ACHN (cell line): ENCODE measurements at places on chromosomes 11 and 22.

DNA sequence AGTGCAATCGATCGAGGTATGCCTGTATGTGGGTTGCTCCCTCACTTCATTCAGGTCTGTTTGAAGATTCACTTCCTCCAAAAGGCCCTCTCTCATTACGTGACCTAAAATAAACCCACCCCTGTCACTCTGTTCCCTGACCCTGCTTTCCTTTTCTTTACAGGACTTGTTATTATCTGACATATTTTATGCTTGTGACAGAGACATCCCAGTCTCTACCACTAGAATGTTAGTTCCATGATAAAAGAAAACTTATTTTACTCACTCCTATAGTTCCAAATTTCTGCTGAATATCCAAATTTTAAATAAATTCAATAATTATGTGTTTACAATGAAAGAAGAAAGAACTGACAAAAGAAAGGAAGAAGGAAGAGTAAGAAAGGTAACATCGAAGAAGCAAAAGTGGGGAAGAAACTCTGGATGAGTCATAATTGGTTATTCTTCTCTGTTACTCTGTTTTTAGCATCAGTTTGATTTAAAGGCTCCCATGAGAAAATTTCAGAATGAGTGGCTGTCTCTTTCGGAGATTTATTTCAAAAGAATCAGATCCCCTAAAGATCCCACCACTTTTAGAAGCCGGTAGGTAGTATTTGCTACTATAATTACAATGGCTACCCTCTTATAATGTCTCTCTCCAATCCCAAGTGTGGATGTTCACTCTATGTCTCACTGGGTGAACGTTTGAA, 33.5 kb downstream of the ENTHD1 start:
- DNase-seq = no peak

GRCh38 chr22:26958378-26958777, 301.0 kb downstream of the MIAT start:
- peak; percentile 41 for DNase-seq

- no peak for DNase-seq
Measured at GRCh38 chr11:70877151-70877550, 375.2 kb downstream of the SHANK2 start.

DNA sequence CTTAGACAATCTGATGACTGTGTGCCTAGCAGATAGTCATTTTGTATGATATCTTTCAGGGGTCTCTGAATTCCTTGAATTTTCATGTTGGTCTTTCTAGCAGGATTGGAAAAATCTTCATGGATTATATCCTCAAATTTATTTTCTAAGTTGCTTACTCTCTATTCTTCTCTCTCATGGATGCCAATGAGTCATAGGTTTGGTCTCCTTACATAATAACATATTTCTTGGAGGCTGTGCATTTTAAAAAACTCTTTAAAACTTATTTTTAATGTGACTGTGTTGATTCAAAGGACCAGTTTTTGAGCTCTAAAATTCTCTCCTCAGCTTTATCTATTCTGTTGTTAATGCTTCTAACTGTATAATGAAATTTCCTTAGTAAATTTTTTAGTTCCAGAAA, 198.7 kb downstream of the AASDHPPT start:
- no peak for DNase-seq

DNA sequence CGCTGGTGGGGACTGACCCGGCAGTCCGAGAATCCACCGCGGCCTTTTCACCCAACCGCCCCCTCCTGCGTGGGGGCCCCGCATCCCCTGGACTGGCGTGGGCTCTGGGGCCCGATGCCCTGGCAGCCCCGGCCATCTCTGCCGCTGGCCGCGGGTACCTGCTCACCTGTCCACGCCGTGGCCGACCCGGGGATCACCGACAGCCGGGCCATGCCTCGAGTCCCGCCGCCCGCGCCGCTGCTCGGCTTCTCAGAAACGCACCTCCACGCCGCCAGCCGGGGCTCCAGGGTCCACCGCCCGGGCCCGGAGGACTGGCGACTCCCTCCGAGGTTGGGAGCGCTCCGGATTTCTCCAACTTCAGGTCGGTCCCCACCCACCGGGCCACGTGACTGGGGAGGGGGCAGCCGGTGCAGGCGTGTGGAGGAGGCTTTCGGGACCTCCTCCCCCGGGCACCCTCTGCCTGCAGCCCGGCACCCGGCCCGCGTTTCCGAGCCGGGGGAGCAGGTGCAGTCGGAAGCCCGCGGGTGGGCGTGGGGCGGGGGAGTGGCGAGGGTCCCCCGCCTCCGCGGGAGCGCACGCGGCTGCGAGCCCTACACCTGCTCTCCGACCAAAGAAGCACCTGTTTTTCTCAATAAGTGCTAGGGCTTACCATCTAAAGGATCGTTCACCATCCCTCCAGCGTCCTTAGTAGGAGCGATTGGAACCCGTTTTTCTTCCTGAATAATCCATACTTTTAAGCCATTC, 554 bp upstream of the NRIP3 start:
- DNase-seq = no peak

DNA sequence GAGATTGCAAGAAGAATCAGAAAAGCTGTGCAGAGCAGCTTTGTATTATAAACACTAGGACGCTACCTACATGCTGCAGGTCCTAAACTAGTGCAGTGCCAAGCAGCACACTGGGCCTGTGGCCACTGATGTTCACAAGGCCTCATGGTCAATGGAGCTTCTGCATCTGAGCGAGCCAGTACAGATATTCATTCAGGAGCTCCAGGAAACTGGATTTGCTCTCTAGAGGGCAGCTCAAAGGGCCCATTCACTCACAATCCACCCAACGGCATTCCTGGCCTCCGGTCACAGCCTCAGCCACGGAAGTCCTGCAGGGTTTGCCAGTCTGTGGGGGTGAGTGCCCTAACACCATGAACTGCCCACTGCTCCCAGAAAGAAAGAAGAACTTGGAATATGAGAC, 5.8 kb upstream of the TBC1D10A start:
- DNase-seq = no peak

GRCh38 chr11:27116684-27117083, 76.1 kb downstream of the BBOX1 start:
- no peak for DNase-seq

GRCh38 chr11:57228600-57228999, 8.4 kb downstream of the APLNR start:
- no peak for DNase-seq

DNA sequence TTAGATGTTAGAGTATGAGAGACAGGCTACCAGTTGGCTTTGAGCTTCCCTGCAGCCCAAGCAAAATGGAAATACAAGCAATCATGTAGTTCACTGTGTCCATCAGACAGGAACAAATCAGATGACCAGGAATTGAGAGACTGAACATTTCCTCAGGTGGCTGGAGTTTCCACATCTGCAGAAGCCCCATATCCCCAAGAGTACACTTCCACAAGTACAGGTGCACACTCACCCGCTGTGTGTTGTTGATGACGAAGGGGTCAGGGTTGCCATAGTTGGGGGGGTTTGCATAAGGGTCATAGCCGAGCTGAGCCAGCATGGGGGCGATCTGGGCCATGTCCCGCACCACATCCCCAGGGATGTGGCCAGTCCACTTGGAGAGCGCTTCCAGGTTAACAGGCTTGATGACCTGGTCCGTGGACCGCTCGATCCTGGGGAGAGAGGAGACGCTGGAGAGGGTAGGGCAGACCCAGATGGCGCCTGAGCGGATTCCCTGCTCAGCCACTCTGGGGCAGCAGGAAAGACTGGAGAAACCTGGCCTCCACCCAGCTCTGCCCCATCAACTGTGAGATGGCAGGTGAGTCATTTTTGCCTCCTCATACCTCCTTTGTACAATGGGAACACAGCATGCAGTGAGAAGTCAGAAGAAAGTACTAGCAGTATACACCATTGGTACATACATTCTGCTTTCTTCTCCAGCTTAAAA, 23.9 kb upstream of the TFIP11 start:
- peak; percentile 25 for DNase-seq

GRCh38 chr22:43654271-43654670, 157.8 kb downstream of the EFCAB6 start:
- DNase-seq = no peak

DNA sequence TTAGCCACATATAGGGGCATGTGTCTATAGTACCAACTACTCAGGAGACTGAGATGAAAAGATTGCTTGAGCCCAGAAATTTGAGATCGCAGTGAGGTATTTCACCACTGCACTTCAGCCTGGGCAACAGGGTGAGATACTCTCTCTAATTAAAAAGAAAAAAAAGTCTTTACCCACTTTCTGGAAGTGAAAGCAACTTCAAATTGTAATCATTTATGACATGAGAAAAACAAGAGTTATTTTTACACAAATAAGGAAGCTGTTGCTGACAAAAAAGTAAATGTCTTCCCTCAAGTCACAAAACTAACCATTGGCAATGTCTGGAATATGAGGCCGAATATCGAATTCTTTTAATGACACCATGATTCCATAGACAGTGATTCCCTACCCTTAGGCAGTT, 71.4 kb downstream of the GLYATL1 start:
- no peak for DNase-seq
